ENCODE measurements at places on chromosomes 13 and 19. TPM values are rescaled to one million over a fixed set of nuclear protein-coding genes. Genes with fewer than 3 reads are reported as not detected.

Gene DAND5
- 0.21 TPM for total RNA-seq

Gene CGB2
- not detected for total RNA-seq

Gene KLK2
- 0.29 TPM for total RNA-seq

Gene LRFN3
- 11.9 TPM for total RNA-seq

Gene TRPM4
- total RNA-seq, result not detected

Gene FCAR
- not detected for total RNA-seq

Gene FIZ1
- 13.0 TPM for total RNA-seq

Gene PNMA8B
- total RNA-seq, result not detected

Gene ZSCAN18
- 24.8 TPM for total RNA-seq

Gene PLPP2
- total RNA-seq, result not detected

Gene ZNF121
- total RNA-seq, result 55.7 TPM

Data from activated CD8-positive, alpha-beta memory T cell treated with anti-CD3 and anti-CD28 coated beads, Interleukin-2, amount 10 ng/mL, durations not matched to agents 7 days and 5 days (primary cell).